ENCODE measurements at places on chromosomes 4 and X.
A peak's percentile ranks its signal among the peaks of the same experiment; 100 is the strongest.

DNA sequence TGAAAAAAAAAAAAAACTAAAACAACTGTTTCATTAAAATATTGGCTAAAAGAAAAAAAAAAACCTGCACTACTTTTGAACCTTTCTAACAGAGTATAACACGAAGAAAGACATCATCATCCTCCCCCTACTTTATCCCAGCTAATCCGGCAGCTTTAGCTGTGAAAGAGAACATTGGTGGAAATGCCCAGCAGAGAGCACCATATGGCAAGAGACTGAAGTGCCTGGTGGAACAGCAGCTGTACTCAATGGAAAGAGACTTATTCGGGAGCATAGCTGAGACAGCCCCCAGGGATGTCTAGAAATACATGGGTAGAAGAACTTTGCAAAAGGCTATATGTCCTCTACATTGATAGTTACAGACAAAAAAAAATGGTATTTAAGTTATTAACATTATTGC, 30.3 kb downstream of the STPG2 start:
- peak; percentile 10 for DNase-seq

- no peak for DNase-seq
Observed at GRCh38 chr4:71020611-71021010, 27.2 kb downstream of the DCK start.

DNA sequence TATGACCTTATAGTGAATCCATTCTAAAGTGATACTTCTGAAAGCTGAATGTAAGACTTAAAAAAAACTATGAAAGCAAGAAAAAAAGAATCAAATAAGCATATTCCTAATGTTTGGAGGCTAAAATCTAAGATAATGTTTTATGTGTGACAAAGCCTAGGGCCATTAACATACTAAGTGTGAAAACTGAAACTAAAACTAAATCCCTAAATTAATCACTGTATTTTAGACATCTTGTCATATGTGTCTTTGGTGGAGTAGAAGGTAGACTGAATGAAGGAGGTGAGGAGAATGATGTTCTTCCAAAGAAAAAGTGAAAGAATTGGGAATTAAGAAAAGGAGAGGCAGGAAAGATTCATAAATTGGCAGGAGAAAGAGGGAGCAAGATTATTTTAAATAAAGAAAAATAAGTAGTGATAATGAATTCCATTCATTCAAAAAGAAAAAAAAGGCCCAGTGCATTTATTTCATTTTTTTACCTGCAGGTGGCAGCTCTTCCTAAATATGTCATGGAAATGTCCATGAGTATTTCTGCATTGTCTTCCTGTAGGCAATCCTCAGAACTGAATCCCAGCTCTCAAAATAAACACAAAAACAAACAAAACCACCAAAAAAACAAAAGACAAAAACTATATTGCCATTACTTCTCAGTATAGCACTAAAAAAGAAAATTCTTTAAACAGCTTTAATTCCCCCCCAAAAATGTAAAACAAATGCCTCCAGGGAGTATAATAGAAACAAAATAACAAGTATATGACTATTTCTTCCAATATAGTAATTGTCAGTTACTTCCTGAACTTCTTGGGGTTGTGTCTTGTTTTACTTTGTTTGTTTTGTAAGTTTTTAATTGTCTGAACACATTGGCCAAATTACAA, 17.0 kb upstream of the AP1AR start:
- DNase-seq: peak; percentile 31

DNA sequence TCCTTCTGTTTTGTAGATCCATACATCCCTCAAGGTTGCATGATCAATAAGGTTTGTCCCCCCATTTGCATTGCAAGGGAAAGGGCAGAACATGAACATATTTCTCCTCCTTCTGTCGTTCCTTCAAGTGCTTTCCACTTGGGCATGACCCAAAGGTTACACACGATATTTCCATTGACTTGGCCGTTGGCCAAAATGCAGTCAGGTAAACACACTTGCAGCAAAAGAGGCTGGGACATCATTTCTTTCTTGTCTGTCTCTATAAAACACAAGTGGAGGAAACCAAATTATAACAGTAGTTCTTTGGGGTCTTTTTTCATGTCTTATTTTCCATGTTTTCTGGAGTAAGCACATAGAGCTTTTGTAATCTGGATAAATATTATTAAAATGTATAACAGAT, 156.1 kb downstream of the FRAS1 start:
- DNase-seq: no peak

DNA sequence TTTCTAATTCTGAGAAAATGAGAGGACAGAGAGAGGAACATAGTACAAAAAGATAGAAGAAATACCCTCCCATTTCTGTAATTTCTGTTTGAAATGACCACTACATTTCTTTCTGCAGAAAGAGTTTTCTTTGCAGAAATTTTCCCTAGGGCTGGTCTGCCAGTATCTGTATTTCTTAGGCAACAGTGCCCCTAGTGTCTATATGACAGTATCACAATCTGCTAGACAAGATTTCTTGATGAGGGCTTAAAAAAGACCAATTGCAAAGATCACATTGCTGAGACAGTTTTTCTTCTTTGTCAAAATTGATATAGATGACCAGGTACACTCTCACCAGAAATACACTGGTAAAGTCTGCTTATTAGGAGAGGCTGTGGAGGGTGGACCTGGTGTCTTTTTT, 81.0 kb upstream of the ZDHHC15 start:
- DNase-seq: peak; percentile 6

- no peak for DNase-seq
Observed at GRCh38 chr4:142345924-142346323, 500.2 kb downstream of the INPP4B start.

DNA sequence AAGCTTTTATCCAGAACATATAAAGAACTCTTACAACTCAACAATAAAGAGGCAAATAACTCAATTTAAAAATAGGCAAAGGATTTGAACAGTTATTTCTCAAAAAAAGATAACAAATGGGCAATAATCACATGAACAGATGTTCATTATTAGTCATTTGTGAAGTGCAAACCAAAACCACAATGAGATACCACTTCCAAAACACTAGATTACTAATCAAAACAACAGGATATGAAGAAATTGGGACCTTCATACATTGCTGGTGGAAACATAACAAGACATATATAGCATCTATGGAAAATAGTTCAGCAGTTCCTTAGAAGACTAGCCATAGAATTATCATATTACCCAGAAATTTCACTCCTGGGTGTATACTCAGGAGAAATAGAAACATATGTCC, 224.6 kb downstream of the FBXO8 start:
- DNase-seq: no peak

- no peak for DNase-seq
Observed at GRCh38 chr4:45409536-45409935, 683.2 kb upstream of the GNPDA2 start.

GRCh38 chrX:41095174-41095573, 9.9 kb downstream of the USP9X start:
- no peak for DNase-seq

- DNase-seq: no peak
Observed at GRCh38 chr4:7128644-7129043, 60.8 kb upstream of the GRPEL1 start.

- DNase-seq: peak; percentile 0
Observed at GRCh38 chr4:60463857-60464502, 736.1 kb upstream of the ADGRL3 start.

GRCh38 chr4:2722033-2722432, 34.1 kb downstream of the TNIP2 start:
- DNase-seq: no peak

DNA sequence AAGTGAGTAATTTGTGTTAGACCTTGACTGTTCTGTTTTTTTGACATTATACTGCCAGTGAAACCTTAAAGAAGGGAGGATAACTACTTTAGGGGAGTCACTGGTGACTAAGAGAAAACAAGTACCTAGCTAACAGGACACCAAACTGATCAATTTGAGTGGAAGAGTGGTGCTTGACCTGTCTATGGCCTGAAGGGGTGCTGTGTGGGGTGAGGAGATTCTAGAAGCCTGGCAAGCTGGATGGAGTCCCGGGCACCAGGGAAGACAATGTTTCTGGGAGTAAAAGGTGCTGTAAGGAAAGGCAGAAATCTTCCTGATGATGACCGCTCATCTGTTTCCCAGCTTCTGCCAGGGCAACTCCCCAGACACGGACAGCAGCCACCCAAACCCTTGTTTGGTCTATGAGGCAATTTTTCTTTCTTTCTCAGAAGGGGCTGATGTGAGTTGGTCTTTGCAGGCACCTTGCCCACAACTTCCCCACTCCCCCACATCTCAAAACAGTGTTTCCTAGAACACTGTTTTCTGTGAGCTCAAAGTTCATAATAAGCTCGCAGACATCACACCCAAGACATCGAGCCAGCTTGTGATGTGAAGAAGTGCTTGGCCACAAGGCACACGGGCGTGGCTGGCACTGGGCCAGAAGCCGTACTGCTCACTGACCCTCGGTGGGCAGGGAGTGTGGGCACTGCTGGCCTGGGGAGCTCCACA, 4.6 kb downstream of the TXK start:
- no peak for DNase-seq

GRCh38 chrX:22533898-22534297, 261.2 kb downstream of the CBLL2 start:
- DNase-seq: no peak

- no peak for DNase-seq
Observed at GRCh38 chr4:97786306-97786920, 356.9 kb downstream of the STPG2 start.

- no peak for DNase-seq
Observed at GRCh38 chr4:104989371-104989770, 157.3 kb upstream of the TET2 start.

DNA sequence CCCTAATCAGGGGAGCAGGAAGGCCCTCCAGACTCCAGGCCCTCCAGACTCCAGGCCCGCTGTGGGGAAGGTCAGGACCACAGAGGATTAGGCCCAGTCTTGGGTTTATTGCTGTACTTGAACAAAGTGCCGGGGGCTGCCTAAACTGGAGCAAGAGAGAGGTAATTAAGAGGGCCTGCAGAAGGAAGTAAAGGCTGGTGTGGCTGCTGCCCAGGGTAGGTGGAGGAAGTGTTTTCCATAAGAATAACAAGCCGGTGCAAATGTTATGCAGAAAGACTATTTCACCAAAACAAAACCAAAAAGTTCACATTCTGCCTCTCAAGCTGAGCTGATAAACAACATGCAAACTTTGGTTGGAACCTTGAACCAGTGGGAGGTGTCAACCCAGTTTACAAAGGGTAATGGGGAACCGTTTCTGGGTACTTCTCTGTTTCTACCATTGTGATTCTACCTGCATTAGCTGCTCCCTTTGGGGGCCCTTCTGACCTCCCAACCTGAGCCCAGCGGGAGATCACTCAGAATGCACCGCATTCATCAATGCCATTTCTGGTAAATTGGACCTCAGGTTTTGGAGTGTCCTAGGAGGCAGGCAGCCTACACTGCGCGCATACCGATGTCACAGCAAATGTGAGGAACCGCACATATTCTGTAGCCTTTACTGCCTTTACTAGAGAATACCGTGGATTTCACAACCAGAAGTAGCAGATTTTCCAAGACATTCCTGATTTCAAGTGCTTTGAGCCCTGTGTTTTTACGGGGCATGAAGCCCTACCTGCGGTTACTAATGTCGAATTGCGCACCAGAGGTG, 59.7 kb upstream of the BCOR start:
- DNase-seq: no peak

- DNase-seq: no peak
Observed at GRCh38 chrX:153776611-153777045, 4.2 kb upstream of the SRPK3 start.

DNA sequence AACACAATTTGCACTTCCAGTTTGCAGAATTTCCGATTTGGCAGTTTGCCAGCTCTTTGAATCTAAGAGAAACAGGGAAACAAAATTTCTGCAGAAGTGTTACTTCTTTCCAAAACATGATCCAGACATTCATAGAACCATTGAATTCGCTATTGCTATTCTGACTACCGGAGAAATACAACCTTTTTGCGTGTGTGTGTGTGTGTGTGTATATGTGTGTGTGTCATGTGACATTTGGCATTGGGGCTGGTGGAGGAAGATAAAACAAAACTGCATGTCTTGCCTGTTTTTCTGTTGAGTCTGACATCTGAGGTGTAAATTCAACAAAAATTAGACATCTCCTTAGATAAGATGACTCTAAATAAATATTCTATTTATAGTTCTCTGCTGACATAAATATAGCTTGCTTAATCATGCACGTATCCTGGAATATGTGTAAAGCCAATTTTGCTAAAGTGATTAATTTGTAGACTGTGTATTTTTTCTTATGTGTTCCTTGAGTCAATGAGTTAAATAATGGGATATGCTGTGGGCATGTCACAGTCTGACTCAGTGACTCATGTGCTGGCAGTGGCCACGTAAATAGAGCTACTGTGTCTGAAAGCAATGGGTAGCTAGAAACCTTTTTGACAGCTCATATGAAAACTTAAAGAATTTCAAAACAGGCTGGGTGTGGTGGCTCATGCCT, 98.9 kb downstream of the HPGD start:
- peak; percentile 74 for DNase-seq

GRCh38 chr4:74830928-74831327, 36.6 kb upstream of the BTC start:
- no peak for DNase-seq

DNA sequence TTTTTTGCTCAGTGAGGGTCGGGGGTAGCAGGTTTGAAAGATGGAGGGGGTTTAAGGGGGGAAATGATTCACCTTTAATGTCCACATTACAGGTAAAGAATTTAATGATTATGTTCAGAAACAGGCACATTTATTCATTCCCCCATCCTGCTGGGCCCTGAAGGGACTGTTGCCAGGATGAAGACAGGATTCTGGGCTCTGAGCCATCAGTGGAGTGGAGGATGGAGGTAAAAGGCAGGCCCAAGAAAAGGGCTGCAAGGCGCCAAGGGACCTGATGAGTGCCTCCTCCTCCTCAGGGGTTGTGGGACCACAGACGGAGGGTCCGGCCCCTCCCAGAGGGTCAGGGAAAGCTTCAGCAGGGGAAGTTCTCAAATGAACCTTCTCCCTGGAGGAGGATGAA, 40.4 kb upstream of the PROM1 start:
- DNase-seq: no peak

- DNase-seq: peak; percentile 44
Observed at GRCh38 chr4:42519803-42520417, 122.6 kb downstream of the SHISA3 start.

DNA sequence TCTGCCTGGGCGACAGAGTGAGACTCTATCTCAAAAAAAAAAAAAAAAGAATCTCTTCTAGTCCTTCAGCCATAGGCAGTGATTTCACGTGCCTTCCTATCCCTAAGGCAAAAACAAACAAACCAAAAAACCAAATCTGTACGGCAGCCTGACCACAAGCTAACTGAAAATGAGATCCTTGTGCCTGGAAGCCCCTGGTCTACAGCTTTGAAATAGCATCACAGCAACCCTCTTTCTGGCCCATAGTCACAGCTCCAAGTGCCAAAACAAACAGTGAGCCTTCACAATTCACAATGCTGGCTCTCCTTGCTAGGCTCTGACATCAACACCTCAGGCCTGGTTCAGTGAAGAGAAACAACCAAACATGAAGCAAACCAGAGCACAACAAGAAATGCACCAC, 46.1 kb downstream of the TMEM150C start:
- DNase-seq: peak; percentile 87

GRCh38 chr4:53941331-53941730, 123.1 kb downstream of the CHIC2 start:
- DNase-seq: no peak

DNA sequence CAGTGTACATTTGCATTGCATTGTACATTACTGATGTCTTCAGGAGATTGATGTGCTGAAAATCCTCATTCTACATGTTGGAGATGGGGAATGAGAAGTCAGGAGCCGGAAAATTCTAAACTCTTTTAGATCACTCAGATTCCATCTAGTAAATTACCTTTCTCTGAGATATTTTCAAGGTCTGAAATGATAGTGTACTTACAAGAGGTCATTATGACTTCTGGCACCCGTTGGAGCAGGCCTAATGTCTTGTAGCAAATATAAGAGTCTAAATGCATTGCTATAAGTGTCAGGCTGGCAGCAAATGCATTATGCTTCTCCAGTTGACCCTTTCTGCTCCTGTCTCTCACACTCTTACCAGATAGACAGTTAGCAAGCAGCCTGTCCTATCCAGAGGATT, 692.8 kb downstream of the GRID2 start:
- no peak for DNase-seq

Data from fibroblast of skin of right biceps (primary cell).